Stimulated activated CD4-positive, alpha-beta T cell treated with anti-CD3 and anti-CD28 coated beads, Interleukin-2, amount 100 ng/mL, for 48 hours (primary cell): ENCODE measurements at places on chromosomes 1 and 21.

DNA sequence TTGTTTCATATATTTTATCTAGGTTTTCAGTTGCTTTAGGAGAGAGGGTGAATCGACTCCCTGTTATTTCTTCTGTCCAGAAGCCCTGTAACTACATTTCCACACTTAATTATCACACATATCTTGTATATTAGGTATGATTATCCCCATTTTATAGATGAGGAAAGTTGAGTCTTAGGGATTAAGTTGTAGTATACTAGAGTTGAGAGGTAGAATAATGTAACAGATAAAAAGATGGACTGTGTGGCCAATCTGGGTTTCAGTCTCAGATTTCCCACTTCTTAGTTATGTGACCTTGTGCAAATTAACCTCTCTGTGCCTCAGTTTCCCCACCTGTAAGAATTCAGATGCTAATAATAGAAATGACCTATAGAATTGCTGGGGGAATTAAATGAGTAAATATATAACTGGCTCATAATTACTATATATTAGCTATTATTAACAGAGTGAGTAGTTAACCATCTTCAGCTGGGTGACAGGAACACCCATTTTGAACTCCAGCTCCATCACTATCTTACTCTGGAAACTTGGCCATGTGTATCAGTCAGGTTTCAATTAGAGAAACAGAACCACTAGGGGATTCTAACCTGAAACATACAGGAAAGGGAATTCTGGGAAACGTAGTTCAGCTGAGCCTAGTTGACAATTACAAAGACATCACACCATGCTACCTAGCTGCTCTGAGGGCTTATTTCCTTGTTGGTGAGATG lies 20.4 kb upstream of the FOXO6 start:
- DNase-seq: no peak

DNA sequence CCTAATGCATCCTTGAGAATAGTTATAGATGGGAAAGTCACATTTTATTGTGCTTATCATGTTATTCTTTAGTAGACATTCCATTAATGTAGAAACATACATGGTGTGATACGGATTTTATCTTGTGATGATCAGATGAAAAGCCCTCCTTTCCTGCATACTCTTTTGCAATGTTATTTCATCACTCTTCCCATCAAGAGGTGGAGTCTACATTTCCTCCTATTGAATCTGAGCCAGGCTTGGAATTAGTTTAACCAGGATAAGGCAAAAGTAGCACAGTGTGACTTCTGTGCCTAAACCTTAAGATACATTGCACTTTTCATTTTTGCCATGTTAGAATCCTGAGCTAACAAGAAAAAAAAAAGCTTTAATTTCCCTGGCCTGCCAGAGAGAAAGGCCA lies 393.7 kb upstream of the ST6GALNAC5 start:
- DNase-seq: no peak

DNA sequence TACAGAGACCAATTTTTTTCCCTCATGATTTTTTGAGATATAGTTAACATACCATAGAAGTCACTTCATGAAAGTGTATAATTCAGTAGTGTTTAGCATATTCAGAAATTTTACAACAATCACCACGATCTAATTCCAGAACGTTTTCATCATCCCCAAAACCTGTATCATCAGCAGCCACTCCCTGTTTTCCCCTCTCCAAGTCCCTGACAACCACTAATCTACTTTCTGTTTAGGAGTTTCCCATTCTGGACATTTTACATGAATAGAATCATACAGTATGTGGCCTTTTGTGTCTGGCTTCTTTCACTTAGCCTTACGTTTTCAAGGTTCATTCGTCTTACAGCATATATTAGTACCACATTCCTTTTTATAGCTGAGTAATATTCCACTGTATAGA lies 204.2 kb upstream of the PLD5 start:
- no peak for DNase-seq

DNA sequence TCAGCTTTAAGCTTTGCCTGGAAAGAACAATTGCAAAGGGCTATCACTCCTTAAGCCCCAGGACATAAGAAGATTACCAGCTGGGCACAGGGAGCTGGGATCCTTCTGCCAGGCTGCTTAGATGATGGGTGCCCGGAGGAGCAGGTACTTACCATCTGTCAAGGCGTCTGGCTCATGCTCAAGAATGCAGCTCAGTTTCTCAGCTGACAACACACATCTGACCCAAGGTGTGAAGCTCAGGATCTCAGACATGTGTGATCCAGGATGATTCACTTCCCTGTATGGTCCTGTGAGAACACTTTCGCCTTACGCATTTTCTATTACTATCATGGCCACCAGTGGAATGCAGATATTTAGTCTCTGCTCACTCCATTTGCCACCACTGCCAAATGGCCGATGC lies 14.7 kb upstream of the DISC1 start:
- no peak for DNase-seq

DNA sequence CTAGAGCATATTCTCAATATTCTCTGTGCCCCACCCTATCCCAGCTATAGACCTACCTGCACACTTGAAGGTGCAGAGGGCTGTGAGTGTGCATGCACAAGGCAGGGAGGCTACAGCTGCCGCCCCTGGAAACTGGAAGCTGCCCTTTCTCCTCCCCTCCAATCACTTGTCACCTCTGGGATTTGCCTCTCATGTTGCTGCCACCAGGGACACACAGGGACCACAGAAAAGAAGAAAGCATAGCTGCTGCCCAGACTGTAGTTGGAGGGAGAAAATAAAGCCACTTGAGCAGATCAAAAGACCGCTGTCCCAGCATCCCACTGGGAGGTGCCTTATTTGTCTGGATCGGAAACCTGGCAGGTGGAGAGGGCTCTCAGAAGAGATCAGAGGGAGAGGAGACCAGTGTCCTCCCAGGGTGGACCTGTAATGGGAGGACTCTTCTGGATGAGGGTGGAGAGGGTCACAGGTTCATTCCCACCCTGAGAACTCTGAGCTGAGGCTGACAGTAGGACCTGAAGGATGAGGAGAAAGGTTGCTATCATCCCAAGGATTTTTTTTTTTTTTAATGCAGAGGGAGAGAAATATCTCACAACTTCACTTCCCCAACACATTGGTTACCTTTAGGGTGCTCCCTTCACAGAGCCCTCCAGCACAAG lies 7.6 kb upstream of the INPP5B start:
- no peak for DNase-seq

DNA sequence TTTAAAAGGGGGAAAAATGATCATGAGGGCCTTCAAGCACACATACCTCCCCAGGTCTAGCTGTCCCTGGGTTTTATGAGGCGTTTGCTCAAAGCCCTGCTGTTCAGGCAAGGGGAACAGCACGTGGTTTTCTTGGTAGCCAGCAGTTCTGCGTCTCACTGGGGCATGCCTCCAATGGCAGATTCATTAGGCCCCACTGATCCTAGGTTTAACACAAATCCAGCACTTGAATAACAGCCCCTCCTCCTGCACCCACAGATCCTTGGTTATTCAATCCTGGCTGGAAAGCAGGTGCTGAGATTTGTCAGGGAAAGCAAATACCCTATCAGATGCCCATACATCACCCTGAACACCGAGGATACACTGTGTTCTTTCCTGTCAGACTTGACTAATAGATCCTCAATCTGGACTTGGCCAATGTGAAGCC lies 106.4 kb downstream of the ZC3H11B start:
- DNase-seq: no peak

GRCh38 chr1:214552174-214552608 lies 789 bp upstream of the PTPN14 start:
- no peak for DNase-seq

- DNase-seq: no peak
Observed at GRCh38 chr1:218481116-218481775, 136.1 kb downstream of the TGFB2 start.

DNA sequence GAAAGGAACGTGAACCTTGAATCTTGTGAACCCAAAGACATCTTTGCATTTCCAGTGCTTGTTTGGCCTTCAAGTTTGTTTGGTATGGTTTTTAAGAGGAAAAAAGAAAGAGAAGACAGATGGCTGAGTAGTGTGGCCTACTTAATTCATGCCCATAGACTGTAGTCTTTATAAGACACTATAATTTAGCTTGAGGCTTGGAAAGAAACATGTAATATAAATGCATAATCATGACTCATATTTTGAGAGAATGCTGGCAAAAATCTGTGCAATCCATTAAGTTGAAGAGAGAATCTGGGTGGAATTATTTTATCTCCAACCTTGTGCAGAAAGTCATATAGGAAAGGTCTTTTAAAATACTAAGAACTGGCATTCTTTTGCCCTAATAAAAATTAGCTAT lies 179.3 kb downstream of the SIPA1L2 start:
- DNase-seq: no peak

DNA sequence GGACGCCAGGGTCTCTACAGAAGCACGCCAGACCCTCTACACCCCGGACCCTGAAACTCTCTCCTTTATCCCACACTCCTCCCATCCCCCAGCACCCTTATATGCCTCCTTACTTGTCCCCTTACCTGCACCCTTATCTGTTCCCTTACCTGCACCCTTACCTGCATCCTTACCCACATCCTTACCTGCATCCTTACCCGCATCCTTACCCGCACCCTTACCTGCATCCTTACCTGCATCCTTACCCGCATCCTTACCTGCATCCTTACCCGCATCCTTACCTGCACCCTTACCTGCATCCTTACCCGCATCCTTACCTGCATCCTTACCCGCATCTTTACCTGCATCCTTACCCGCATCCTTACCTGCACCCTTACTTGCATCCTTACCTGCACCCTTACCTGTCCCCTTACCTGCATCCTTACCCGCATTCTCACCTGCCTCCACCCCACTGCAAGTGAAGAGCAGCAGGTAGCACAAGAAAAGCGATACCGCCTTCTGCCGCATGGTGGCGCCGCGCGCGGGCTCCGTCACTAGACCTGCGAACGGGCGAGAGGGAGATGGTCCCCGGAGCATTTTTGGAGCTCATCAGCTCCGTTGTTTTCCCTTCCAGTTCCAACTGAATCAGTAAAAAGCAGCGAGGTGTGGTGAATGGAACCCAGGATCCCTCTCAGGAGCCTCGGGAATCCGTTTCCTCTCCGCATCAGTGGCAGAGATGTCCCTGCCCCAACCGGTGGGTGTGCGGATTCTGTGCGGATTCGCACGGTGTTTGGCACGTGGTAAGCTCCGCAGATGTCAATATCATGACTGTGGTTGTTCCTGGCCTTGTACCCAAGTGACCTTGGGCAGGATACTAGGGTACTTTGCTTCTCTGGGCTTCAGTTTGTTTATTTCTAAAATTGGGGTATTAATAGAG lies 2.9 kb downstream of the IFI6 start:
- peak; percentile 93 for DNase-seq

DNA sequence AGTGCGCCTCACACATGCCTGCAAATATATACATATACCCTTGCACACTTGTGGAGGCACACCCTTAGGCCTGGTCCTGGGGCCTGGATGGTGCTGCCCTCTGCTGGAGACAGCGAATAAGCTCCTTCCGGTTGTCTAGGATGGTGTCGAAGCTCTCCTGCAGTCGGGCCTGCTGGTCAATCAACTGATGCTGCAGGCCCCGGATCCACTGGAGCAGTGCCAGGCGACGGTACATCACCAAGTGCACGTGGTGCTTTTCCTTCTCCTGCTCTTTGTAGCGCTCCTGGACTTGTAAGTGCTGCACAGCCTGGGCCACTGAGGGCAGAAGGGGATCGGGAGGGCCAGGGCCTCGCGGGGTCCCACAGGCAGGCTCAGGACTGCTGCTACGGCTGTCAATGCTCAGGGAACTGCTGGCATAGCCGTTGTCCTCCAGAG lies 3.1 kb downstream of the C1orf216 start:
- peak; percentile 75 for DNase-seq

DNA sequence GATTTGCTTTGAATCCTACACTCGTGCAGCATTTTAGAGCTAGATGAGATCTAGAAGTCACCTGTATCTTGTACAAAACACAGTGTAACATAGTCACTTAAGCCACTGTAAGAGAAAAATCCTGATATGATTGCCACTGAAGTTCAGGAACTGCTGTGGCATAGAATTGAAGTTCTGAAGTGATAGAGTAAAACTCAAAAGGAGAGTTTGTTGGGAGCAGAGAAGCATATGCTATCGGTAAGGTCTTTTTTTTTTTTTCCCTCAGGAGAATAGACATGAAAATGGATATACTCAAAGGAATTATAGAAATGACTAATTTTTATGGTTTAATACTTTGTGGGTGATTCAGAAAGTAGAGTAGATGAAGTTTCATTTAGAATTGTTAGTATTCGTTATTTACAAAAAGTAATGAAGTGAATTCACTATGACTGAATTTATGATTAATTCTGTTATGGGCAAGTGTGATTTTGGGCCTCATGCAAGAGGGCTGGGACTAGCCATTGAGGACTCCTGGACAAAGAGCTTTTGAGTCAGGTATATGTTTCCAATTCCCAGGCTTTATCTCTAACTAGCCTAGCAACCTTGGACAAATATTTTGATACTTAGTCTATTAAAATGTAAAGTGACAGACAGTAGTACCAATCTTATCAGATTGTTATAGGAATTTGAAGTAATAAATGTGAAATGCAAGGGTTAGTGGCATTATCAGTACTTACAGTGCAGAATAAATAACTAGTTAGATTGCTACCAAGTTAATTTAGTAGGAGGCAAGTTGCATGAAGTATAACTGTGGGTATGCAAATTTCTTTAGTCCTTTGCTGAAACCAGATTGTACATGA lies 3.1 kb downstream of the KCTD3 start:
- no peak for DNase-seq

GRCh38 chr21:30964283-30964682 lies 74.0 kb downstream of the KRTAP19-8 start:
- DNase-seq: no peak

- no peak for DNase-seq
Observed at GRCh38 chr1:84286071-84286470, 15.4 kb upstream of the SAMD13 start.

DNA sequence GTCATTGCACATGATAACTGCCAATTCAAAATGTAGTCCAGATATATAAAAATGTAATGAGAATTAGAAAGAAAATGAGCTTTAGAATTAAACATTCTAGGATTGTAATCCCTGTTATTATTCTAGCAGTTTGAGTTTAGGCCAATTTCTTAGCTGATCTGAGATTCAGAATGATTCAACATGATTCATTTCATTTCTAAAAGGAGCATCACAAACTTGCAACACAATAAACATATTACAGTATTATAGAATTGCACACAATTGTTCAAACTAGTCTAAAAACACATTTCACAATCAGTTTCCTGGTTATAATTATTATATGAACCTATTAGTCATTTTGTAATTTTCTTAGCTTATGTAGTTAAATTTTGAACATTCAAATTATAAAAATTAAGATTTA lies 43.3 kb upstream of the TSHB start:
- no peak for DNase-seq

DNA sequence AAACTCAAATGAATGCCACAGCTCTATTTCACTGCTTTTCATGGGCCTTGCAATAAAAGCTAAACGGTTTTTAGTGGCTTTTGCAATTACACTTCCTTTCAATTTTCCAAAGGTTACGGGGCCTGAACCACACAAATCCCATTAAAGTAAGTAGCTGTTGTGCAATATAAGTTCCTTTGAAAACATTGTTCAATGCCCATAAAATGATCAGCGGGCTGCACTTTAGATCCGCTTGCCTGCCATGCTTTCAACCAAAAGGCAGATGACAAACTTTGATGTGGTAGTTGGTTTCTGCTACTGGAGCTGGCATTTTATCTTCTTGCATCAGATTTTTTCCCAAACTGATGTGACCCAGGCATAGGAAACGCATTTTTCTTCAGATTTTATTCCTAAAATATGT lies 50.2 kb downstream of the PRRX1 start:
- no peak for DNase-seq

GRCh38 chr21:16117851-16118590 lies 388.2 kb downstream of the USP25 start:
- no peak for DNase-seq

GRCh38 chr1:99672038-99672437 lies 26.1 kb downstream of the PALMD start:
- DNase-seq: no peak
